ENCODE measurements at places on chromosomes 5 and 9.

DNA sequence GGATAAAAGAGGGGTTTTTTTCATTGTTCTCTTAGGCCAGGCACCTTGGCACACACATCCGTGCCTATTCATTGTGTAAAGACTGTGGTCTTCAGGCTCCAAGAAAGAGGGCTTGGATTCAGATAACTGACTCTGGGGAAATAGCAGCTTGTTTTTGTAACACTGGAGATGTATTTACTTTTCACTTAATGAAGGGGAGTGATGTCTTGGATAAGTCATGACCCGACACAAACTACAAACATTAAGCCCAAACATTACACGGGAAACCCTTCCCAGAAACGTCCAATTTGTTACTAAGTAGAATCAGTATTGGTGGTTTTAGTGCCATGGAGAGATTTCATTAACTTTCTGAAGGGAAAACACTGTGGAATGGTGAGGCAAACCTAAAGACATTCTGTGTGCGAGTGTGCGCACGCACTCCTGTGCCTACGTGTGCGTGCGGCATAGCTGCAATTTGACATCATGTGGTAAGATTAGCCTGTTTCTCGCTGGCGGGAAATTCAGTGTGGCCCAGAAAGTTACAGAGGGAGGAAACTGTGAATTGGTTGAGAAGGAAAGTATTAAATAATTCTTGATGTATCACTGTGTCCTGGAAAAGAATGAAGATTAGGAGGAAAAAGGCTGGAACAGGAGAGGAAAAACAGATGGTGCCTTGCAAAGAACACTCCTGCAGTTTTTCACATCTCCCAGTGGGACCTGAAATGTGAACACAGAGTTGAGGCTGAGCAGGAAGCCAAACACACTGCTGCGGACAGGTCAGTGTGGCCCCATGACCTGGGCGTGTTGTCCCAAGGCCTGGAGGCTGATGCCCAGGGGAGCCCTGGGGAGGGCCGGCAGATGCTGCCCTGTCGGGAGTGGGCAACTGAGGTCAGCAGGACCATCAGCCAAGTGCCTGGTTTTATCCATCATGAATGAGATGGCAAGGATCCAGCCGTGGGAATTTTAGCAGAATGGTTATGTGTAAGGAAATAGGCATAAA lies 108.5 kb downstream of the GAS1 start:
- DNase-seq, result no peak

DNA sequence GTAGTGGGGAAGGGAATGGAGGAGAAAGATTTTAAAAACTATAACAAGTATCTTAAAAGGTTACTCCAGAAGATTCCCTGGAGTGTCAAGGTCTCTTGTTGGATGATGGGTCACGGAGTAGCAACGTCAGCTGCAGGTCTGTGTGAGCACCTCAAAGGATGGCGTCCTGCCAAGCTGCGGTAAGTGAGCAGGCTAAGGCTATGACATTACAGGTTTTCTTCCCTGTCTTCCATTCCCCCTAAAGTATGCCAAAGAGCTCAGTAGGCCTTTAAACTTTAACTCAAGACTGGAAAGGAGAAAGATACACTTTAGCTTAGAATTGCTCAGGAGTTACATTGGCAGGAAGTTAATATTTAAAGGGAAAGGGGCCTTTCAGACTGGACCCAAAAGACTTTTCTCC lies 17.5 kb downstream of the SPOCK1 start:
- DNase-seq, result no peak

DNA sequence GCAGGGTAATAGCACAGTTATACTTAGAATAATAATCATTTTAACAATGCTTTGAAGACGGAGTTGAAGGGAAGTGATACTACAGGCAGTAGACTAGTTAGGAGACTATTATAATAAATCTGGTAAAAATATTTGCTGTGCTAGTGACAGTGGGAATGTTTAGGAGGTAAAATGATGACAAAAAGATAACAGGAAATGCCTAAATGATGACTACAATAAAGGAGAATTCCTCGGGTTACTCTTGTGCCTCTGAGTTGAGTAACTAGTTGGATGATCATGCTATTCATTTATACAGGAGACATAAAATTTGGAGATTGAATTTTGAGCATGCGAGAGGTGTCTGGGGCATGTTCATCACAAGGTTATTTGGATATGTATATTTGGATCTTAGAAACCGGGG lies 32.2 kb upstream of the PAM start:
- no peak for DNase-seq

- DNase-seq, result no peak
Observed at GRCh38 chr5:165334201-165334600, 1828.8 kb downstream of the MAT2B start.

- no peak for DNase-seq
Observed at GRCh38 chr5:117680426-117680825, 1105.8 kb upstream of the SEMA6A start.

GRCh38 chr5:132662925-132663770 lies 5.2 kb downstream of the IL13 start:
- DNase-seq, result no peak

Measured in stimulated activated CD4-positive, alpha-beta T cell treated with anti-CD3 and anti-CD28 coated beads, TNF-alpha, amount 100 ng/mL, for 4 hours (primary cell).